ENCODE measurements at places on chromosomes 13 and 19.

DNA sequence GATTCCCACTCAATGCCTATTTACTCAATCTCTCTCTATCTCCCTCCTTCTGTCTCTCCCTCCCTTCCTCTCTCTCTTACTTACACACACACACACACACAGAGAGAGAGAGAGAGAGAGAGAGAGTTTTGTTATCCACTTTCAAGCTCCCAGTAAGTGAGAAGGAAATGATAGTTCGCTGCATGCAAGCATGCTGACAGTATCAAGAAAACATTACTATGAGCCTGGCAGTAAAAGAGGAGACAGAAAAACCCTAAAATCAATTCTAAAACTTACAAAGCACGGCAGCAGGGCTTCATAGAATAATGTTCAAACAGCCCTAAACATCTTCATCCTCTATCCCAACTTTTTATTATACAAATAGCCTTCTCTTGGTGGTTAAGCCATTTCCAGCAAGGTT lies 171.9 kb downstream of the FOXO1 start:
- no peak for DNase-seq

DNA sequence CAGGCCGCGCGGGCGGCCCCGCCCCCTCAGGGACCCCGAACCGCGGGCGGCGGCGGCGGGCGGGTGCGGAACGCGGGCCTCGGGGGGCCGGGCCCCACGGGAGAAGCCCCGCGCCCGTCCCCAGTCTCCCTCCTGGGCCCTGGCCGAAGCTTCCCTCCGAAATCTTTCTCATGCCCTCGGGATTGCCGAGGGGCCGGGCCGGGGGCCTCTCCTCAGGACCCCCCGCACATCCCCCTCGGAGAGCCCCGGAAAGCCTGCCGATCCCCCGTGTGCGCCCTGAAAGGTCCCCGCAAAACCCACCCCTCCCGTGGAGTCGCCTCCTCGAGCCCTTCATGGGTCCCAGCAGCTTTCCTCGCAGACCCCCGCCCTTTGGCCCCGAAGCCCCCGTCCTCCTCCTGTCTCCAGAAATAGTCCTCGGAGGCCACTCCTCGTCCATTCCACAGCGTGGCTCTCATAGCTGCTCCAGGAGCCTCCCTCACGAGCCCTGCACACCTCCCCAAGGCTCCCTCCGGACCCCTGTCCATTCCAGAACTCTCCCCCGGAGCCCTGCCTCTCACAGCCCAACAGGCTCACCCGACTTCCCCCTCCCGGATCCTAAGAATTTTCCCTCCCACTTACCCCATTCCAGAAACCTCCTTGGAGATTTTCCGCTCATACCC lies 555 bp downstream of the SAMD4B start:
- no peak for DNase-seq

GRCh38 chr19:34375598-34375997 lies 10.6 kb downstream of the GPI start:
- DNase-seq = no peak

GRCh38 chr13:26184791-26185250 lies 37.3 kb downstream of the RNF6 start:
- DNase-seq = peak; percentile 74

- DNase-seq = no peak
These were observed 651 bp downstream of the SERPINE3 start for GRCh38 chr13:51339952-51340732.

- peak; percentile 67 for DNase-seq
These were observed 1.9 kb upstream of the ZNF580 start for GRCh38 chr19:55638864-55639359.

GRCh38 chr19:40799558-40800338 lies 757 bp downstream of the EGLN2 start:
- no peak for DNase-seq

DNA sequence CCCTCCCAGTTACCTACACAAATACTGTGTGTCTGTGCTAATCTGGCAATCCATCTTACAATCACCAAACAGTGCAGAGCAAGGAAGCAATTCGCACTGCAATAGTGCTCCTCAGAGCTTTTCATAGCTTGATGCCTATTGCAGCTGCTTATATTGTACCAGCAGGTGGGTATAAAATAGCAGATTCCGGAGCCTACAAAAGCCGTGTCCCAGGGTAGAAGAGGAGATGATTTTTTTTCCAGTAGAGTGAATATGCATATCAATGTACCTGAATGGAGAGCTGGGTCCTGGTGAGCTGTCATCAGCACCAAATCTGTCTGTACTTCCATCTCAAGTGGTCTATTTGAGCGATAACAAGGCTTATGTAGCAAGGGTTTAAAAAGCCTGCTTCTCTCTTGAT lies 668.4 kb downstream of the DIAPH3 start:
- no peak for DNase-seq

DNA sequence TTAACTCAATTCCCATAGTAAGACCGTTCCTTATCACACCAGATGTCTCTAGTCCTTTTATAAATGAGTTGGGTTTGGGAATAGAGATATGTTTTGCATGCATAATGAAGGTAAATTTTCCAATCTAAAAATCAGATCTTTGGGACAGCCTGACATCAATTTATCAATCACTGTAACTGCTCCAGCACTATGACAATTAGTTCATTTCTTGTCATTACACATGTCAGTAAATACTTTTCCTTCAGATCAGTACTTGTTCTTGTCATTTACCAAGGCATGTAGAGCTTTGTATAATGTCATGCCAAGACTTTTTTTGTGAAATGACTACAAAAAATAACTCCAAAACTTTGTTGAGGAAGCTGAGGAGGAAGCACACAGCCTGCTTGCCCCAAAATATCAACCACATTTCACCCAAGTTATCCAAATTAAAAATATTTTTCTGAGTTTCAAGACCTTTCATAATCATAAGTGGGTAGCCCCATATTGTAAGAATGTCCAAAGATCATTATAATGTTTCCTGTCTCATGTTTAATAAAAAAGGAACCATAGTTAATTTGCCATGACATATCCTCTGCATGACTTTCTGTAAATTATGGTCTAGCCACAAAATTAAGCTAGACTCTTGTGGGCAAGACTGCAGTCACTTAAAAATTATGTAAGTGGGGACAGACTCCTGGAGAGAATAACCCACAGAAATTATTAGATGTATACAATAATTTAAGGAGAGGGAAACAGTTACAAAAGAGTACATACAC lies 586.8 kb downstream of the TBC1D4 start:
- no peak for DNase-seq

DNA sequence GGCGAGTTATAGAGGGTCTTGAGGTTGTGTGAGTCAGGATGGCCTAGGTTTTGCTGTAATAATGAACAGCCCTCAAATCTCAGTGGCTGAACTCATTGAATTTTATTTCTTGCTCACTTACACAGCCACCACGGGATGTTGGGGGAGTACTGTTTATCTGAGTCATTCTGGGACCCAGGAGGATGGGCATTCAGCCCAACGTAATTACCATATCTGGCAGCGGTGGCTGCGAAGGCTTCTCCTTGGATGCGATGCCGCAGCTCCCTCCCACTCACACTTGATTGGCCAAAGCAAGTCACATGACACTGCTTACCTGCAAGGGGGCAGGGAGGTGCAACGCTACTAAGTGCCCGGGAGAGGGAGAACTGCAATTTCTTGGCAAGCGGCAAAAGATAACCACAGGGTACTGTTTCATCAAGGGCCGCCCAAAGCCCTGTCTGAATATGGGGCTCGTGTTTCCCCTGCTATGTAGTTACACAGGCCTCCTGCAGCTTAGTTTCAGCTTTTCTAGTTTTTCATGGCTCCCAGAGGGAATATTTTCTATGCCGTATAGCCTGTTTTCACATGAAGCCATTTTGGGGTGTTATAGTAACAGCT lies 19.9 kb downstream of the ZSWIM9 start:
- peak; percentile 72 for DNase-seq

- no peak for DNase-seq
These were observed 13.6 kb upstream of the ZNF611 start for GRCh38 chr19:52748336-52748950.

DNA sequence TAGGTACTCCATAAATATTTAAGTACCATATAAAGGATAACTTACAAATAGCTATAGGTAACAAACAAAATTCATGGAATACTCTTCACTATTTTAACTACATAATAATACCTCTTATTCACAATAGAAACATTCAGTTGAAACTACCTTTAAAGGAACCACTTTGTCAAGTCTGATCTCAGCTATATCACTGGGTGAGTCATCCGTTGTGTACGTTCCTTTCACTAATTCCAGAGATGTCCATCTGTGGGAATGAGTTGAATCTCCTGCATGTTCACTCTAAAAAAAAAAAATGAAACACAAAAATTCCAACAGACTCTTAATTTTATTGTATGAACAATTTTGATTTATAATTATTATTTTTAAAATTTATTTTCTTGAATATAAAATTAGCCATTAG lies 149.4 kb upstream of the FBXL3 start:
- DNase-seq = no peak

DNA sequence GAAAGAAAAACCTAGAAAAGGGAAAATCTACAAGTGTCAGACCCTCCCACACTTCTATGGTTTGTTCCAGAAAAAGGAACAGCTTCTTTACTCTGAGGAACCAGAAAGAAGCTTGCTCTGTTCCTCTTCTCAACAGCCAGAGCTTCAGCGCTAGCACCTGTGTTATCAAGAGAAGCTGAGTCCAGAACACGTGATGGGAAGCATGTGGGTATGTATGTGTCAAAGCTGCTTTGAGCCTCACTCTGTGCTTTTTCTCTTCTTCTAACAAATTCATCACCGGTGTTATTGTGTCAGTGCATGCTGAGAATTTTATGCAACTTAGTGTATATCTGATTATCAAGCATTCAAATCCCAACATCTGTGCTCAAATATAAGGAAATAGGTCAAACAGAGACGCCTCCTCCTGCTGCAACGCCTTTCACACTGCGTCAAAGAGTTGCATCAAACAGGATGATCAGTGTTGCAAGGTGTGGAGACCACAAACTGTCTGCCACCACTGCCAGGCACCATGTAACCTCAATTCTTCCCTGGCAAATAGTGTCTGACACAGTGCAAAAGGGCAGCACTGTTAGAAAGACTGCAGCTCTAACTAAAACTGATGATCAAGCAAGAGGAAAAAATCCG lies 83.9 kb downstream of the LRRC63 start:
- DNase-seq = peak; percentile 79

- DNase-seq = peak; percentile 94
These were observed at the start of gene POLR1G for GRCh38 chr19:45406226-45407090. Gene POLR1G, plus strand, starts transcription at chr19:45406644. Its CDS starts 53 bp downstream, at chr19:45406697.

DNA sequence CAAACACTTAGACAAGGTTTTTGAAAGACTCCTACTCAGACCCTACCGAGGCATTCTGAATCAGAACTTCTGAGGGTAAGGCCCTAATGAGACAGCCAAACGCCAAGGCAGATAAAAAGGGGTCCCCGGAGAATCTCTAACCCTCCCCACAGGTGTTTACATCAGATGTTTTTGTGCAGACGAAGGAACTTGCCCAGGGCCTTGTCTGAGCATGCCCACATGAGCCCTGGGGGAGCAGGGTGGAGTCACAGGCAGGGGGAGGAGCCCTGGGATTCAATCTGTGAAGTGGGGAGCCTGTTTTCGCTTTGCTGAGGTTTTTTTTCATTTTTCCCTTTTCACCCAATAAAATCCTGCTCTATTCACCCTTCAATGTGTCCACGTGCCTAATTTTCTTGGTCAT lies 61.6 kb upstream of the MED4 start:
- DNase-seq = no peak

DNA sequence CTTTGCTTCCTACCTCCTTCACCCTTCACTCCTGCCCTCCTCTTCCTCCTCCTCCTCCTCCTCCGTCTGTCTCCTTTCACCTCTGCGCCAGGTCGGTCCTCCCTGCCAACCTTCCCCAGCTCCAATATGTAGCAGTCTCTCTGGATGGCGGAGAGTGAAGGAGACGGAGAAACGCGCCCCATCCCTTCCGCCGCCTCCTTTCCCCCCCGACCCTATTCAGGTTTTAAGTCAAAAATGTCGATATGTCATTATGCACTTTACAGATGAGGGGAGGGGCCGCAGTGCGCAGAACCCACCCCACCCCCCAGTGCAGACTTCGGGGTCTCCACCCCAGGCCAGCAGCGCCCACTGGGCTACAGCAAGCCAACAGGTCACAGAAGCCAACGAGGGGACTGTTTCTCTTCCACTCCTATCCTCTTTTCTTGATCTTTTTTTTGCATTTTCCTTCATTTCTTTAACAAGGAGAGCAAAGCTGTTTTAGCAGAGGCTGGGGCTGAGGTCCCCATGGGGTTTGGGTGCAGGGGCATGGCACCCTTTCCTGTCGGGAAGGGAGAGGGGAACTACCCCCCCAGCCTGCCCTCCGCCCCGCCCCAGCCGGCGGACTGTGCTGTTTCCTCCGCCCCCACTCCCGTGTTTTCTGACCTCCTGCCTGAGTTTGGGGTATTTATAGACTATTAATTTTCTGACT lies 9.2 kb downstream of the MIDN start:
- DNase-seq = no peak

- DNase-seq = peak; percentile 47
These were observed 922 bp downstream of the PLEKHG2 start for GRCh38 chr19:39413272-39413910.

- peak; percentile 52 for DNase-seq
These were observed 12.0 kb upstream of the SHFL start for GRCh38 chr19:10074153-10074552.

- no peak for DNase-seq
These were observed 6.3 kb downstream of the PLIN3 start for GRCh38 chr19:4861147-4861546.

- DNase-seq = peak; percentile 48
These were observed 483.2 kb downstream of the DIAPH3 start for GRCh38 chr13:59680429-59681024.

GRCh38 chr13:40472427-40473220 lies 193.8 kb downstream of the FOXO1 start:
- DNase-seq = no peak

DNA sequence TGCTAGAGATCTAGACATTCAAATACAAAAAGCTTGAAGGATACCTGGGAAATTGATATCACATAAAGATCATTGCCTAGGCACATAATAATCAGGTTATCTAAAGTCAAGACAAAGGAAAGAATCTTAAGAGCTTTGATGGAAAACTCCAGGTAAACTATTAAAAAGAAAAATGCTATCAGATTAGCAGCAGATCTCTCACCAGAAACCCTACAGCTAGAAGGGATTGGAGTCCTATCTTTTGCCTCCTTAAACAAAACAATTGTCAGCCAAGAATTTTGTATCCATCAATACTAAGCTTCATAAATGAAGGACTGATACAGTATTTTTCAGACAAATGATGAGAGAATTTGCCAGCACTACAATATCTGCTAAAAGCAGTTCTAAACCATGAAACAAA lies 682.4 kb upstream of the ATXN8OS start:
- DNase-seq = no peak

DNA sequence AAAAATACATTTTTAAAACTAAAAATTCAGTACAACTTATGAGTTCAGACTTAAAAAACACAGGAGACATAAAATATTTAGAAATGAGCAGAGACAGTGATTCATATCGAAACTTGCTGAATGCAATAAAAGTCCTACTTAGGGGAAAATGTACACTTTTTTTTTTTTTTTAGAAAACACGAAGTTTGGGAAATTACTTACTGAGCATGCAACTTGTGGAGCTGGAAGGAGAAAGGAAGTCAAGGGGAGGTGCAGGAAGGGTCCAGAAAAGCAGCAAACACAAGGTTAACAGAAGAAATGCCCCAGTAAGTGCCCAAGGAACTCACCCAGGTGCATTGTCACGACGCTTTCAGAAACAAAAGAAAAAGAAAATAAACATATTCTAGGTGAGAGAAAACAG lies 18.6 kb upstream of the LAIR1 start:
- no peak for DNase-seq

- no peak for DNase-seq
These were observed 15.9 kb downstream of the ENOX1 start for GRCh38 chr13:43770871-43771270.
